Keratinocyte (primary cell): ENCODE measurements at places on chromosomes 13 and 19.

GRCh38 chr13:97445522-97446187, 11.7 kb downstream of the RAP2A start:
- H3K4me1 ChIP-seq, result no peaks in the 10 kb centered on the region
- H3K36me3 ChIP-seq, result peaks cover 2% of the 10 kb centered on the region
- no peaks in the 10 kb centered on the region for H3K27me3 ChIP-seq
- no peak for DNase-seq
- no peak overlapping the region for H3K4me3 ChIP-seq

DNA sequence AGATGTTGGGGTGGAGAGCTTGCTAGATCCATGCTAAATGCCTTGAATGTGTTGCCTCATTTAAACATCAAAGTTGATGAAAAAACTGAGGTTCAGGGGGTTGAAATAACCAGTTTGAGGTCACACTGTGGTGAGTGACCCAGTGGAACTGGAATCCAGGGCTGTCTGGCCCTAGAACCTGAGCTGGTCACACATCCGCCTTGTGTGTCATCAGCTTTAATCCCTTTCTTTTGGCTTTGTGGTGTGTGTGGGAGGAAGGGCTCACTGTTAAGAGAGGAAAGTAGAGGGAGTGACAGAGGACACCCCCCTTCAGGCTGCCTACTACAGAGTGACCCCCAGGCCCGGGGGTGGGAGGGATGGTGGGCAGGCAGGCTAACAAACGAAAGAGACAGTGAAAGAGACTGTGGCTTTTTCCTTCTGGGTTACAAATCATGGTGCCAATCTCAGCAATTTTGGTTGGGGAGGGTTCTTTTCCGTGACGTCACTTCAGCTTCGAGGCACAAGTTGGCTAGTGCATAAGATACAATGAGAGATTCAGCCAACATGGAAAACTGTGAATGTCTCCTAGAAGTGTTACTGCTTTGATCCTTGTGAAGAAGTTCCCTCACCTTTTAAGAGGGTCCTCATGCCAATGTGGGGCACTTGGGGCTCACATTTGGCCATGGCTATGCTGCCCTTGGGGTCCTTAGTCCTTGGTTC, 164.9 kb downstream of the DLEU7 start:
- H3K27ac ChIP-seq, result no peak overlapping the region
- H3K4me3 ChIP-seq, result no peak overlapping the region
- no peak for DNase-seq
- H3K27me3 ChIP-seq, result no peaks in the 10 kb centered on the region
- H3K4me1 ChIP-seq, result peaks cover 19% of the 10 kb centered on the region

- H3K4me1 ChIP-seq, result peaks cover 2% of the 10 kb centered on the region
- no peak overlapping the region for H3K27ac ChIP-seq
- H3K4me3 ChIP-seq, result no peak overlapping the region
- no peaks in the 10 kb centered on the region for H3K27me3 ChIP-seq
- no peaks in the 10 kb centered on the region for H3K36me3 ChIP-seq
These were observed 279.8 kb downstream of the DIAPH3 start for GRCh38 chr13:59883885-59884284.

DNA sequence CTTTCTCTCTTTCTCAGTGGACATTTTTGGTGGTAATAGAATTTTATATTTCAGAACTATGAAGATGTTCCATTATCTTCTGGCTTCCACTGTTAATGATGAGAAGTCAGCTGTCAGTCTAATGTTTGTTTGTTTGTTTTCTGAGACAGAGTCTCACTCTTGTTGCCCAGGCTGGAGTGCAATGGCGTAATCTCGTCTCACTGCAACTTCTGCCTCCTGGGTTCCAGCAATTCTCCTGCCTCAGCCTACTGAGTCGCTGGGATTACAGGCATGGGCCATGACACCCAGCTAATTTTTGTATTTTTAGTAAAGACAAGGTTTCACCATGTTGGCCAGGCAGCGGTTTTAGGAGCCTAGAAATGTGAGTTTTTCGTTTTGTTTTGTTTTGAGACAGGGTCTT, 4.7 kb downstream of the ZNF317 start:
- H3K27ac ChIP-seq, result no peak overlapping the region
- no peak for DNase-seq
- peaks cover under 1% of the 10 kb centered on the region for H3K4me1 ChIP-seq
- H3K4me3 ChIP-seq, result no peak overlapping the region
- H3K36me3 ChIP-seq, result peaks cover 3% of the 10 kb centered on the region
- H3K27me3 ChIP-seq, result no peaks in the 10 kb centered on the region

DNA sequence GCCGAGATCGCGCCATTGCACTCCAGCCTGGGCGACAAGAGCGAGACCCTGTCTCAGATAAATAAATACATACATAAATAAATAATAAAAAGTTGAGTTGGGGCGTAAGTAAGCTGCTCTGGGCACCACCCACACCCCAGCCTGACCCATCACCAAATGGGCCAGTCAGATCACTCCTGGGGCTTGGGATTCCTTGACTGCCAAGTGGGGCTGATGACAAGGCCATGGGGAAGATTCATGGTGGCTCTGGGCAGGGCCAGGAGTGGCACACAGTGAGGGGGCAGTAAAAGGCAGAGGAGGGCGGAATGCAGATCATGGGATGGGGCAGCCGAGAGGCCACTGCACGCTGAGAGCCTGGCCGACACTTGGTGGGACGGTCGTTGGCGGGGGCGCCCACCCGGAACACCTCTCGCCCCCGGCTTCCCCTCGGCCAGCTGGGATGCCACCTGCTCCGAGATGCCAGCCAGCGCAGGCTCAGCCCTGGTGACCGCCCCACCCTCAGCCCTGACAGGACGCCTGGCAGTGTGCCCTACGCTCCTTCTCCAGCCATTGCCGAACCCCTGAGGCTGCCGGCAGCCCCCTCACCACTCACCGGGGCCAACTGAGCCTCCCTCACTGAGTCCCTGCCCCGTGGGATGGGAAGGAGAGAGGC, 10.9 kb downstream of the ZNF653 start:
- H3K27me3 ChIP-seq, result no peaks in the 10 kb centered on the region
- H3K4me3 ChIP-seq, result no peak overlapping the region
